ENCODE measurements at places on chromosomes 3 and 15.

- no peak for DNase-seq
Measured at GRCh38 chr3:65479990-65480389, 558.7 kb downstream of the MAGI1 start.

DNA sequence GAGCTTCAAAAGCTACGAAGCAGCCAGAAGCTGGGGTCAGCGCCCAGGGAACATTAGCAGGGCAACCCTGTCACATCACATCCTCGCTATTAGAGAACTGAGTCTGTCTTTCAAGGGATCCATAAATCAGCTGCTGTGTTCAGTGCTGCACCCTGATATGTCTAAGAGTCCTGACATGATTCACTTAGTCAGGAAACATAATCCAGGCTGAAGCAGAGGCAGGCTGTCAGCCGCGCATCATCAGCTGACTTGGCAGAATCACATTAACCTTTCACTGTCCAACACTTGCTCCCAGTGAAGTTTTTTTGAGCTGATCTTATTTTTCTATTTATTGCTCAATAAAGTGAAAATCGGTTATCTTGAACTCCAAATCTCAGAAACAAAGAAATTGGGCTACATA, 23.5 kb downstream of the MYH15 start:
- DNase-seq = no peak

DNA sequence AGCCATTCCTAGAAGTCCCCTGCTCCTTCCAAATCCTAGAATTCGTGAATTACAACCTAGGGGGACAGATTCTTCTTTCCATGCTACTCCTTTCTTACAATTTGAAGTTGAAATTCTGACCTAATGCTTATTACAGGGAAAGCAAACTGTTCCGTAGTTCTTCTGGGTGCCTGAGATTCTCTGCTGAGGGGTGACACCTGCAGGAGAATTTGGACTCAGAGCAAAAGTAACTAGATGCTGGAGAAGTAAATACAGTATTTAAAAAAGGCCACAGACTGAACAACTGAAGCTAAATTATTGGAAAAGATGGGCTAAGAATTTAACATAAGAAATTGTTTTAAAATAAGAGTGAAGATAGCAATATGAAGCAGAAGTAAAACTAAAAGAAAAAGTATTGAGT, 37.9 kb downstream of the ACAD9 start:
- DNase-seq = no peak

DNA sequence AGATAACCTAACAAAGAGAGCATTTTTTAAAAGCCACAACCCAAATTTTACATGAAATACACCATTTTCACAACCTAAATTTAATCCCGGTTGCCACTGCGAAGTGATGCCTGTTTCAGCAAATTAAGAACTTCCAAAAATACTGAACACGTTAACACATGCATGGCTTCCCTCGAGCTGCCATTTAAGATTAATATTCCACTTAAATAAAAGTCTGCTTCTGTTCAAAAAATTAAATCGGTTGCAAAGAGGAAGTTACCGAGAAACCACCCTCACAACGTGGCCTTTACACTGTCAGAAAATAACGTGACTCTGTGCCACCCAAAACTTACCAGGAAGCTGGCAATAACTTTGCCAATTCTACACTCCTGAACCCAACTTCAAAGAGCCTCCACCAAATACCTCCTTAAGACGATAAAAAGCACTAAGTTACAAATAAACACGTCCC, 1.2 kb downstream of the TBL1XR1 start:
- peak; percentile 54 for DNase-seq

DNA sequence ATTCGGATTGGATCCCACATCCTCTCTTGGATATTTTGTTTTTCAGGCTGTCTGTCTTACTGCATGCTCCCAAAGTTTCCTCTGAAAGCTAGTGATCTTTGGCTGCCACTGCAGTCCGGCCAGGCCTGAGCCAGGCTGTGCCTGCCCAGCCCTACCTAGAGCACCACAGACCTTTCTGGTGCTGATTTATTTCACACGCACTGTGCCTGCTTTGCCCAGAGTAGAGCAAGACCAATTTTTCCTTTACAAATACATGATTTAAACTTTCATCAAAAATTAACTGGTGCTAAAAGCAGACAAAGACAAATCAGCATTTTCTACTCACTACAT, 28.0 kb upstream of the NDUFB4 start:
- no peak for DNase-seq

DNA sequence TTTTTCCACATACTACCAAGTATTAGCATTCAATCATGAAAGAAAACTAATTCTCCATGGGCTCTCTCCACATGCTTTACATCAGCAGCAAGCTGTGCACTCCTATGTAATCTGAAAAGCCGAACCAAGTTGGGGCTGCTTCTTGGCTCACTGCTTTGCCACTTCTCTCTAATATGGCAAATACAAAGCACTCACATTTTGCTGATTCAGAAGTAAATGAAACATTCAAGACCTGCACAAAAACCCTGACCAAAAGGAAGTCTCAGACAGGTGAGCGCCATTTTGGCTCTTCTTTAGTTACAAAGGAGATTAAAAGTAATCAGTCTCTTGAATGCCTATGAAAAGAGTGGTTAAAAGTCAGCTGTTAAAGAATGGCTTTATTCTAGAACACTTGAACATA, 915.2 kb downstream of the FHIT start:
- no peak for DNase-seq

DNA sequence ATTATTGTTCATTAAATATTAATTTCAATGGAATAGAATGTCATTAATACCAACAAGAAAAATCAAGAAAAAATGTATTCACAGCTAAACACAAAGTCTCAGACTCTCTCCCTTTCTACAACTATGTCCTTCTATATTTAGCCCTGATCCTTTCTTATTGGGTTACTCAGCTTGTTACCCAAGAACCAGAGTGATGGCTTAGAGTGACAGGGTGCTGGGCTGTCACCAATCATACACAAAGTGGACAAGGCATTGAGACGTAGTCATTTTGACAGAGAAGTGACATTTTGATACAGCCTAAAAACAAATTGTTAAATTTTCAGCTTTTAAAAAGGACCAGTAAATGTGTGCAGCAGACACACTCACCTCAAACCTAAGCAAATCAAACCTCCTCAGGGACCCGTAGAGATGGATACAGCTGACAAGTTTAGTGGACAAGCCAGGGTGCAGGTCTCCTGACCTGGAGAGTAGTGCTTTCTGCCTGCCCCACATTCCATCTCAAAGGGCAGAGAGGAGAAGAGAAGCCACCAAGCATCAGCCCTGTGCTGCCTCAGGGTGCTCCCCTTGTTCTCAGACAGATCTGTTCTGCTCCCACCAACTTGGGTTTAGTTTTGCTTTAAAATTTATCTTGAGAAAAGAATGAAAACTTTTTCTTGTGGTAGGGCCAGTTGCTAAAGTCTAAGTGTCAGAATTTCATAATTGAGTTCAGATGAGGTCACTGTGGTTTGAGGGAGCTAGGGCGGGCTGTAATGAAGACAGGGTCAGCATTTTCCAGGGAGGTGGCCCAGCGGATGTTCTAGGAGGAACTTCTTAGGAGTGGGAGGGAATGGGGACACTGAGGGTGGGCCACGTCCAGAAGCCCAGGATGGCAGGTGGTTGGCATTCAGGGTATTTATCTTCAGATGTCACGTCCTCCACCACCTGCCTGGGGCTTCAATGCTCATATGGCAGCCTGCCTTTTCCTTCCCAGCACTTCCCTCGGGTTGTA, 136.5 kb upstream of the TBL1XR1 start:
- peak; percentile 23 for DNase-seq

GRCh38 chr3:113006359-113007056, 15.7 kb downstream of the GTPBP8 start:
- DNase-seq = peak; percentile 46

DNA sequence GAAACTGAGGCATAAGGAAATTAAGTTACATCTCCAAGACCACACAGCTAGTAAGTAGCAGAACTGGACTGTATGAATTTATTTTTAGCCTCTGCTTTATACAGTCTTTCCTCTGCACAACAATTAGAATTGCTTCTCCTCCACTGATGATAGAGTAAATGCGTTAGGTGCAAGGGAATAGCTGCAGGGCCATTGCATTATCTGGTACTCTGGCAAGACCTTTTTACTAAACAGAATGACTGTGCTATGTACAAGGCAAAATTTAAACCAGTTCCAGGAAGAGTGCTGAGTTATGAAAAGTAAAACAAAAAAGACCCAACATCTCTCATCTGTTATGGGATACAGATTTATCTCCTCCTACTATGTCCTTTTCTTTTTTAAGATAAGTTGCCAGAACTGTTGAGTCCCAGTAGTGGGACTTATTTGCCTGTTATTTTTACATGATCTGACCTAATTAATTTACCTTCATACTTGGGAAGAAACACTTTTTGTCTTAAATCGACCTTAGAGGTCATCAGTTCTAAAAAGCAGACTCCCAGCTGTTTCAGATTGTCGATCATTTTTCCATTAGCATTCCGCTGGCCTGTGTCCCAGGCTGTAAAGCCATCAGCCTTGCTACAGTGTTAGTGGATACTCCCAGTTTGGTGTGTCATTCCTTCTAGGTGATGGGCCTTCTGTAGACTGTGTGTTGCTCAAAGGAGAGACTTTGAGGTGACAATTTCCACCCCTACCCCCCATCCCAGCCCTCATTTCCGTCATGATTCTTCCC, 147.5 kb upstream of the NUDT16 start:
- no peak for DNase-seq

- no peak for DNase-seq
Measured at GRCh38 chr3:9074079-9074478, 110.8 kb upstream of the RAD18 start.

DNA sequence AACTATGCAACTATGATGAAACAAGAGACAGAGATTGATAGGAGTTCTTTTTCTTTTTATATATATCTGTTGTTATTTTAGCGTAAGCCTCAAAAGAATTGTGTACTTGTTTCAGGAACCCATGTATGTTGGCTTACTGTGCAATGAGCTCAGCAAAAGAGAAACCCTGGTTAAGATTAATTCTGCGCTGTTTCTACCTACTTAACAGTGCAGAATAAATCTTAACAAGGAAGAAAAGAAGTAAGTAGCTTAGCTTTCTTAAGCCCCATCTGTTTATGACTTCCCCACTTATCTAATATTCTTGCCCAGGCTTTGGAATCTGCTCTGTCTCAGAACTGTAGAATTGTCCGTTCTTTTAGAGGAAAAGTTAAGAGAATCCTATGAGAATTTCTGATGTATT, 27.4 kb downstream of the ECT2 start:
- DNase-seq = no peak

- DNase-seq = no peak
Measured at GRCh38 chr3:40304352-40304751, 5.2 kb upstream of the EIF1B start.

DNA sequence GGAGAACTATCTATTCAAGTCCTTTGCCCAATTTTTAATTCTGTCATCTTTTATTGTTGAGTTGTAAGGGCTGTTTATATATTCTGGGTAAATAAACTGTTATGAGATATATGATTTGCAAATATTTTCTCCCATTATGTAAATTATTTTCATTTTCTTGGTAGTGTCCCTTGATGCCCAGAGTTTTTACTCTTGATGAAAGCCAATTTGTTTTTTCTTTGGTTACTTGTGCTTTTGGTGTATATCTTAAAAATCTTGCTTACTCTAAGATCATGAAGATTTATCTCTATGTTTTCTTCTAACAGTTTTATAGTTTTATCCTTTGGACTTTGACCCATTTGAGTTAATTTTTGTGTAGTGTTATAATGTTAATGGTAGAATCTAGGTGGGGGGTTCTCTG, 44.5 kb downstream of the TIMP4 start:
- DNase-seq = no peak

GRCh38 chr3:43757666-43758321, 67.1 kb downstream of the ABHD5 start:
- no peak for DNase-seq

GRCh38 chr3:182182531-182182968, 470.8 kb downstream of the SOX2 start:
- no peak for DNase-seq

DNA sequence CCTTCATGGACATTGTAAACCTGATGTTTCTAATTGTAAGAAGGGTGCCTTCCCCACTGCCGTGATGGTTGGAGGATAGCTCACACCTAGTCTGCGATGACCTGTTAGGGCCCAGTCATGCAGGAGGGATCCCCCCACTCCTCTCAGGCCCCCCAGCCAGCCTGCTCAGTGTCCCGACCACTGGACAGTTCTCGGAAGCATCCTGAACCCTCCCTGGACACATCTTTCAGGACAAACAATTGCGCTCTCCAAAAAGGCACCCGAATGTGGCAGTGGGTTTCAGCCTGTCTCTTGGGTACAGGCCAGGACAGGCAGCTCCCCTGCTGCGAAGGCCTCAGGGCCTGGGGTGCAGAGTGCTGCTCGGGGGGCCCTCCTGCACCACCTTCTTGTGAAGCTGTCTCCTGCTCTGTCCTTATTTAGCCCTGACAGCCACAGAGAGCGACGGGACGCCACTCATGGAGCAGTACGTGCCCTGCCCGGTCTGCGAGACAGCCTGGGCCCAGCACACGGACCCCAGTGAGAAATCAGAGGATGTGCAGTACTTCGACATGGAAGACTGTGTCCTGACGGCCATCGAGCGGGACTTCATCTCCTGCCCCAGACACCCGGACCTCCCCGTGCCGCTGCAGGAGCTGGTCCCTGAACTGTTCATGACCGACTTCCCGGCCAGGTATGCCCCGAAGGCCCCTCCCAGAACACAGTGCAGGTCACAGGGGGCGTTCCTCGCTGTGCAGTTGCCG, 132.3 kb downstream of the LRRK1 start:
- no peak for DNase-seq

- peak; percentile 62 for DNase-seq
Measured at GRCh38 chr3:45943207-45943846, at the start of gene CXCR6. CXCR6 (plus strand) TSS chr3:45943464; CDS start chr3:45946482, 3,018 bp downstream.

- DNase-seq = no peak
Measured at GRCh38 chr15:31214158-31214863, 112.3 kb upstream of the KLF13 start.

DNA sequence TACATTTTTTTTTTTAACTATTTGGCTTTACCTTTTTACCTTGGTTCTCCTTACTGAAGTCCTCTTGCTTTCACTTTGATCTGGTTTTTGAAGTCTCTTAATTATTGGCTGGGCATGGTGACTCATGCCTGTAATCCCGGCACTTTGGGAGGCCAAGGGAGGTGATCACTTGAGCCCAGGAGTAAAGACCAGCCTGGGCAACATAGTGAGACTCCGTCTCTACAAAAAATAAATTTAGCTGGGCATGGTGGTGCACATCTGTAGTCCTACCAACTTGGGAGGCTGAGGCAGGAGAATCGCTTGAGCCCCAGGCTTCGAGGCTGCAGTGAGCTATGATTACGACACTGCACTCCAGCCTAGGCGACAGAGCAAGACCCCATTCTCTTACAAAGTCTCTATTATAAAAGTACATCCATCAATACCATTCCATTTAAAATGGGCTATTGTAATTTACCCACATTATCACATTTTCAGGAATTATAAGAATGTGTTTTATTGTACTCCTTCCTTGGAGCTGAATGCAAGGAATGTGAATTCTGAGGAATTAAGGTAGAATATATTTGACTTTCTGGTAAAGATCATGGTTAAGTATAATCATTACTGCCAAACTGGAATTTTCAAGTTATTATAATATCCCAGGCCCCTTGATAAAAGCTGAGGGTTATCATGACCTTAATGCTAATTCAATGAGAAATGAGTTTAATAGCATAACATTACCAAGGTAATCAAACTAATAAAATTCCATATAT, 49.0 kb downstream of the MSL2 start:
- no peak for DNase-seq
